ENCODE measurements at places on chromosomes 4 and X. TPM values are rescaled to one million over a fixed set of nuclear protein-coding genes. Genes with fewer than 3 reads are reported as not detected.

The NAP1L3 gene
- total RNA-seq = 1.0 TPM

The SERPINA7 gene
- not detected for total RNA-seq

The KLB gene
- not detected for total RNA-seq

The SYTL4 gene
- total RNA-seq = not detected

DNA sequence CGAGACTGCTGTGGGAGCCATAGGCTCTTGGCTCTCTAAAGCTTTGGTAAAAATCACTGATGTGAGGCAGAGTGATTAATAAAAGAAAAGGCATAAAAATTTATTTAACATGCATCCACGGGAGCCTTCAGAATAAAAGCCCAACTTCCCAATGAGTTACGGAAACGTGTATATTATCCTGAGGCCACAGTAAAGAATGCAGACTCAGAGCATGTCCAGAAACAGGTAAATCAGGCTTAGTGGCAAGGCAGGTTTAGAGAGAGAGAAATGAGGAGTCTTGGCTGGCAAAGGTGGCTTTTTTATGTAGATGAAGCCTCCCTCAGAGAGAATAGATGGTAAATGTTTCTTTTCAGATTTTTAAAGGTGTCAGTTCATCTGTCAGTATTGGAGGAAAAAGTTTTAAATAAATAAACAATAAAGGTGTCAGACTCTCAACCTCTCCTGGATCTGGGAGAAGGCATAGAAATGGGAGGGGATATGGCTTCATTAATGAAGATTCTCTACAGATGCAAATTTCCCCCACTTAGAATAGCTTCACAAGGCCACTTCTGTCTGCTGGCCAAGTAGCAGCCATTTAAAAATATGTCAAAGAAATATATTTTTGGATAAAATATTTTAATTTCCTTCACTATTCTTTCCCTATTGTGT lies 24.0 kb downstream of the C4orf51 start:
- no peak for DNase-seq

DNA sequence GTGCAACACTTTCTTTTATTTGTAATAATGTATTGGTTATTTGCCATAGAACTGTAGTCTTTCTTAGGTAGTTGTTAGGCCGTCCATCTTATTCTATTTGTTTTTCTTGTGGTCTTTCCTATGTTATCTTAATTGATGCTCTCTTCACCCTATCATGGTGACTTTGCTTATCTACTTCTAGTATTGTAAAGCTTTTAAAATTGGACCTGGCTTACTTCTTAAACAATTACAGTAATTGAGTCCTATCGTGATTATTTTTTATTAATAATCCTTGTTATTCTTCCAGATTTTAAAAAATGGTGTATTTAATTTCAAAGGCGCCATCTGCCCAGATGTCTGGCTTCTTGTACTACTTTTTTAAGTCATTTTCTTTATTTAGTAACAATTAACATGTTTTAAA lies 63.7 kb downstream of the CLCN5 start:
- no peak for DNase-seq

DNA sequence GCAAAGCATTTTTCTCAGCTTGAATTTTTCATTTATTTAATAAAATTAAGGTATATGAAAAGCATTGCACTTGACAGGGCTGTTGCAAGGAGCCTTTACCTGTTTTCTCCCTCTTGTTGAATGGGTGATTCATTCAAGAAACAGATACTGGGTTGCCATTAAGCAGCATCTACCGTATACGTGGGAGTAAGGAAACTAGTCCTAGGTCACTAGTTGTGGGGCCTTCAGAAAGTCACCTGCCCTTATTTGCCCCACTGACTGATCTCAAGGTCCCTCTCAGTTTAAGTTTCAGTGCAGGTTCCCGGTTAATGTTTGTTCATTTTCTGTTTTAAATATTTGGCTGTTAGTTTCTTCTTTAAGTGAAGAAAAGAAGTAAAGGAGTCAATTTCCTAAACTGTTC lies 34.0 kb downstream of the LHFPL1 start:
- no peak for DNase-seq

- DNase-seq = no peak
These were observed 535.1 kb downstream of the FAT4 start for GRCh38 chr4:125849869-125850268.

Measured in activated CD4-positive, alpha-beta memory T cell treated with anti-CD3 and anti-CD28 coated beads, Interleukin-2, amount 10 ng/mL, durations not matched to agents 7 days and 5 days (primary cell).